MCF 10A (cell line): ENCODE measurements at places on chromosomes 3 and 15. TPM values are rescaled to one million over a fixed set of nuclear protein-coding genes. Genes with fewer than 3 reads are reported as not detected.

DNA sequence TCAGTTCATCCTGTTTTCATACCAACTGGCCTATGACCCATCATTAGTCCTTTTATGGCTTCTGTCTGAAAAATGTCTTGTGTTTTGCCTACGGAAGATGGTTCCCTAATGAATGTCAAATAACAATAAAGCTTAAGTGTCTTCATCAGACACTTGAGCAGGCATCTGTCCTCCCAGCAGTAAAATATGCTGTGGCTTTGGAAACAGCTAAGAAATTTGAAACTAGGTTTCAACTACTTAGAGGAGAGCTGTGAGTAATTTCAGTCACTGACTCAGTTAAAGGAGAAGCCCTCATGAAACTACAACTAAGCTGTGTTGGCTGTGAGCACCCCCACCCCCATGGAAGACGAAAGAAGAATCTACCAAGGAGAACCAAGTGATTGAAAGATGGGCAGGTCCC is 409.4 kb upstream of the PPP2R3A start:
- H3K4me1 ChIP-seq: no peaks in the 10 kb centered on the region
- no peak overlapping the region for H3K4me3 ChIP-seq
- no peak overlapping the region for H3K27ac ChIP-seq
- DNase-seq: no peak

The TMCO5A gene
- not detected in 2 replicates for total RNA-seq

DNA sequence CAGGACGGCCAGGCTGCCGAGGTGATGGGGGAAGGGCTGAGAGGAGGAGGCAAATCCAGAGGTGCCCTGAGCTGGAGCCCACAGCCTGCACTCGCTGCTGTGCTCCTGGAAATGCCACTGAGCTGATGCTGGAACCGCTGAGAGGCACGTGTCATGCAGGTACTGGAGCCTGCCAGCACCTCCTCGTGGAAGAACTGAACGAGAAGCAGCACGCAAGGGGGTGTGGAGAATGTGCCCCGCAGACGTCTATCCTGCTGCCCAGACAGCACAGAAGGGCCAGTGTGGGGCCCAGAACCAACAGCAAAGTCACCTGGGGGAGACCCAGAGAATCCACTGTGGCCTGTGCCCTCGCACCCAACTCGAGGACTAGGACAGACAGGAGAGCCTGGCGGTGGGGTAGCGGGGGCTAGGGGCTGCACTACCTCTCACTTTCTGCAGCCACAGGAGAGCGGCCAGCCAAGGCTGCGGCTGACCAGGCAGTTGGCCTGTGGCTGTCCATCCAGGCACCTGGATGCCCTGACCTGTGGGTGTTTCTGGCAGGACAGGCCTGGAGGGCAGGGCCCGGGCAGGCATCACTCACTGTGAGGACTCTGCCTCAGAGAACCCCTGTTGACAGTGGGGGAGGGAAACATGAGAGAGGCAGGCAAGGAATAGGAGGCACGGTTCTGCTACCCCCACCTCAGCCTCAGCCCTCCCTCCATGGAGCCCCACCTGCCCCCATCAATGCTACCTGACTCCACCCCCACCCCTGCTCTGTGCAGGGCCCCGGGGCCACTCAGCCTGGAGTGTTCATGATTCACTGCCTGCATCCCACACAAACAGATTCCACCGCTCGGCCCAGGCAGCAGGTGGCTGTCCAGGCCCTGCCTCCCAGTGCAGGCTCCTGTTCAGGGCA is 213.1 kb downstream of the TBC1D2B start:
- no peak overlapping the region for H3K27ac ChIP-seq
- H3K36me3 ChIP-seq: no peaks in the 10 kb centered on the region
- no peak for DNase-seq
- no peaks in the 10 kb centered on the region for H3K4me1 ChIP-seq
- H3K27me3 ChIP-seq: no peaks in the 10 kb centered on the region

The GOLGA6A gene
- total RNA-seq: not detected in 2 replicates

The RTP3 gene
- not detected in 2 replicates for total RNA-seq

GRCh38 chr15:88738796-88739195 is 64.4 kb upstream of the ACAN start:
- peaks cover 10% of the 10 kb centered on the region for H3K27me3 ChIP-seq
- no peak overlapping the region for H3K4me3 ChIP-seq
- H3K36me3 ChIP-seq: no peaks in the 10 kb centered on the region
- H3K27ac ChIP-seq: no peak overlapping the region
- DNase-seq: no peak
- peaks cover 6% of the 10 kb centered on the region for H3K4me1 ChIP-seq

- H3K36me3 ChIP-seq: peaks cover 21% of the 10 kb centered on the region
- no peak for DNase-seq
- no peak overlapping the region for H3K4me3 ChIP-seq
- no peaks in the 10 kb centered on the region for H3K27me3 ChIP-seq
Measured at GRCh38 chr3:185940951-185941350, 3.1 kb upstream of the TRA2B start.

The RBM6 gene
- total RNA-seq: 58.0 and 65.8 TPM in 2 replicates

- DNase-seq: peak; percentile 44
- no peaks in the 10 kb centered on the region for H3K27me3 ChIP-seq
- H3K27ac ChIP-seq: peak overlapping the region; percentile 25
- peaks cover 26% of the 10 kb centered on the region for H3K4me1 ChIP-seq
- H3K36me3 ChIP-seq: no peaks in the 10 kb centered on the region
- no peak overlapping the region for H3K4me3 ChIP-seq
Measured at GRCh38 chr3:51621091-51621892, 49.8 kb upstream of the TEX264 start.

GRCh38 chr3:141094790-141095545 is 43.8 kb downstream of the SPSB4 start:
- H3K27me3 ChIP-seq: peaks cover 11% of the 10 kb centered on the region
- no peak overlapping the region for H3K4me3 ChIP-seq
- no peaks in the 10 kb centered on the region for H3K36me3 ChIP-seq
- DNase-seq: no peak
- no peak overlapping the region for H3K27ac ChIP-seq

DNA sequence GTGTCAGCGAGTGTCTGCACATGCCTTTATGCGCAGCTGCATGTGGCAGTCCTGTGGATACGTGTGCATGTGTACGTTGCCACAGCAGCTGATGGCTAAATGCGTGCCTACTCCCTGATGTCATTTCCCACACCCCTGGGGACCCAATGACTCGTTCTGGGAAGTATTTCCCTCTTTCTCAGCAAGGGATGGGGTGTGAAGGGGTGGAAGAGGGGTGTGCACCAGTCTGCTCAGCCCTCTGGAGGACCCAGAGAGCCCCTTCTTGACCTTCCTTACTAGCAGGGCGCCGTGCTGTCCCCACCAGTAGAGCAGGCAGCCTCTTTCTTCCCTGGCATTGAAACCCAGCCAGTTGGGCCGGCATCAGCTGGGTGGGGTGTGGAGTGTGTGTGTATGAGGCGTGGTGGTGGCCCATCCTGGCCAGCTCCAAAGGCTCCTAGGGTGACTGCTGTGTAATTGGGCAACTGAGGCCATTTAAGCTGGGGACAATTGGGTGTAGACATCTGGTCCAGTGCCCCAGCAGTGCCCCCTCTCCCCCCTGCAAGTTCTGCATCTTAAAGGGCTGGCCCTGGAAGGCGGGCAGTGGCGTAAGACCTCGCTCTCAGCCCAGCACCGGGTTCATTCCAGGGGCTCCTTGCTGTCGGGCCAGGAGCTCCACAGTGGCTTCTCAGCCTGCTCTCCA is 19.2 kb downstream of the SNX33 start:
- H3K27ac ChIP-seq: peak overlapping the region; percentile 100
- H3K4me1 ChIP-seq: peaks cover 57% of the 10 kb centered on the region
- H3K4me3 ChIP-seq: peak overlapping the region; percentile 65
- no peaks in the 10 kb centered on the region for H3K27me3 ChIP-seq
- DNase-seq: peak; percentile 93

The MASP1 gene
- not detected in 2 replicates for total RNA-seq

The ACOX2 gene
- total RNA-seq: 4.3 and 14.4 TPM in 2 replicates

DNA sequence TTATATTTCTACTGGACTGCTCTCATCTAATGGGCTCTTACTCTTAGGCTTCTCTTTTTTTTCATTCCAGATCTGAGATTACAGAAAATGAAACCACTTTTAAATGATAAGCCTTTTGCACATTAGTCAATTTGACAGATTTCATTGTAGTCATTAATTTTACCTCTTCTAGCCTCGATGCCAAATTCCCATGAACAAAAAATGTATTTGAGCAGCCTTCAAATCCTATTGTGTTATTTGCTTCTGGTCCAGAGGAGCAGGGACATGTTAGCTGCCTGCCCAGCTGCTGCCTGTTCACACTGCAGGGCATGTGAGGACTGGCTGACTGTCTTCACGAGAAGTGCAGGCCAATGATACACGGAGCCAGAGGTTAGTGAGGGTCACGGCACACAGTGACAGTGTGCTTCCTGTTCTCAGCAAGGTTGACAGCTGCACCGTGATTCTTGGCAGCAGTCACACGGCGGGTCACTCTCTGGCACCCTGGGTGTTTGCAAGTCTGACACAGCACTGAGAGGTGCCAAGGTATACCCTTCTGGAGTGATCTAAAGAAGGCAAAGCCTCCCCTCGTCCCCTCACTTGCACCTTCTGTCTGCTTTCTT is 40.8 kb downstream of the KAT2B start:
- H3K27ac ChIP-seq: no peak overlapping the region
- H3K36me3 ChIP-seq: peaks cover 4% of the 10 kb centered on the region
- peak; percentile 50 for DNase-seq
- H3K4me1 ChIP-seq: peaks cover 15% of the 10 kb centered on the region
- no peaks in the 10 kb centered on the region for H3K27me3 ChIP-seq
